ENCODE measurements at places on chromosomes 16 and 17.

GRCh38 chr16:87017371-87018012, 299.7 kb downstream of the C16orf95 start:
- DNase-seq, result no peak

GRCh38 chr17:65485388-65486299, 75.8 kb downstream of the AXIN2 start:
- no peak for DNase-seq

DNA sequence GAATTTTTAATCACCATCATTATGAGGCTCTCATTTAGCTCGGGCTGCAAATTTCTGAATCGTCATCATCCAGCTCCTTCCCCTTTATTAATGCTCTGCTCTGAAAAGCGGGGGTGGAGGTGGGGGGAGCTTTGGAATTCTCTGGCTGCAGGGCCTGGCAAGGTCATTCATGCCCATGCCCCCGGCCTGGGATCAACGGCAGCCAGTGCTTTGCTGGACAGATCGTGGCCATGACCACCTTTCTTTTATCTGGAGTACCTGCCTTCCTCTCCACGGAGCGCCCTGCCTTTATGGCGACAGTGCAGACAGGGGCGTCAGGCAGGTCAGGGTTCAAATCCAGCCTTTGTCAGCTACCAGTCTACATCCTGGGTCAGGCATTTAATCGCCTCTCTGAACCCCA, 5.1 kb upstream of the CPSF4L start:
- no peak for DNase-seq

GRCh38 chr17:48051706-48052486, 3.7 kb downstream of the NFE2L1 start:
- DNase-seq, result no peak
